Esophagus squamous epithelium (tissue), 5 donors: ENCODE measurements at places on chromosomes 3 and 15.

DNA sequence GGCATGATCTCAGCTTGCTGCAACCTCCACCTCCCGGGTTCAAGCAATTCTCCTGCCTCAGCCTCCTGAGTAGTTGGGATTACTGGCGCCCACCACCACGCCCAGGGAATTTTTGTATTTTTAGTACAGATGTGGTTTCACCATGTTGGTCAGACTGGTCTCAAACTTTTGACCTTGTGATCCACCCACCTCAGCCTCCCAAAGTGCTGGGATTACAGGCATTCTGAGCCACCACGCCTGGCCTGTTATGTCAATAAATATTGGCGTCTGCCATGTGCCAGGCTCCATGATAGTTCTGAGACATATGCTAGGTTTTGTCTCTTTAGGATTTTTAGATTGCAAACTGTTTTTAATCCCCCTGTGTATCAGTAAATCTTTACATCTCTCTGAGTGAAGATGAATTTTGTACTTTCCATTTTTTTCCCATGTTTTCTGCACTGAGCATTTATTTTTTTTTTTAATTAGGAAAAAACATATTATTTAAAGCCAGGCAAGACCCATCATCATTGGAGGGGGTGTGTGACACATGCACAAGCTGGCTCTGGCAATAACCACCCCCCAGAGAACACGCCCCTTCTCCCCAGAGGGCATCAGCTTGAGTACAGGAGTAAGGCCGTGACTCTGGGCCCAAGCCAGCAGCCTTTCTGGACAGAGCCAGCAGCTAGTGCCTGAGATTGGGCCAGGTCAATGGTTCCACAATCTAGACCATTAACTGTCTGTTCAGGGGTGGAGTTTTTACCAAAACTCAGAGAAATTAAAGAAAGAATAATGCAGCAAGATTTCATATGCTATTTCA, 51.0 kb upstream of the ATP1B3 start:
- no peak for DNase-seq

DNA sequence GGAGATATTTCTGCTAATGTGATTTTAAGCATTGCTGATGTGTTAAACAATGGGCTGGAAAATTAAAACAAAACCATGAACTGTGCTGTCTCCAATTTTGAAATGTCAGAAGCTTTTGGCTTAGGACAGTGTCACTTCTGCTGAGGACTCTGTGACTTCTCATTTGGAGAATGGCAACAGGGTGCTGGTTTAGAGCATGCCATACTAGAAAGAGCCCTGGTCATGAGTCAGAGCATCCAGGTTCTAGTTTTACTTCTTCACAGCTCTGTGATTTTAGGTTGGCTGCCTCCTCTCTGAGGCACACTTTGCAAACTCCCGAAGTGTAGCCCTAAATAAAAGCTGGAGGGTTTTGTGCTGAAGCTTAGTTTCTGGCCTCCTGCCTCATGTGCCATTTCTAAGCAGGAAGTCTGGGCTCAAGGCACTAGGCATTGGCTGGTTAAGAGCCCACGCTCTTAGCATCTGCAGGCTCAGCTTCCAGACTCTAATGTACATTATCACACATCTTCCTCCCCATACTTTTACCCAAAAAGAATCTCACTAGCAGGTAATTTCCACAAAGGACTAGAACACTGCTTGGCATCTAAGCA, 193.8 kb downstream of the CNTN3 start:
- no peak for DNase-seq

- no peak for DNase-seq
Observed at GRCh38 chr3:99499235-99500158, 138.9 kb upstream of the COL8A1 start.

DNA sequence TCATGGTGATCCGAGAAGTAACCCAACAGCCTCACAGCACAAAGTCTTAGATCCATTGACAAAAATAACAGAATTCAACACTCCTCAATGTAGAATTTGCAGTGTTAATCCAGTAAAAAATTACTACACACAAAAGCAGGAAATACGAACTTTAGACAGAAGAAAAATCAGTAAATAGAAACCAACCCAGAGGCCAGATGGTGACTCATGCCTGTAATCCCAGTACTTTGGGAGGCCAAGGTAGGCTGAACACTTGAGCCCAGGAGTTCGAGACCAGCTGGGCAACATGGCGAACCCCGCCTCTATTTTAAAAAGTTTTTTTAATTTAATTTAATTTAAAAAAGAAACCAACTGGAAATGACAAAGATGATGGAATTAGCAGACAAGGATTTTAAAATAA, 36.1 kb downstream of the SELENOT start:
- DNase-seq: no peak

DNA sequence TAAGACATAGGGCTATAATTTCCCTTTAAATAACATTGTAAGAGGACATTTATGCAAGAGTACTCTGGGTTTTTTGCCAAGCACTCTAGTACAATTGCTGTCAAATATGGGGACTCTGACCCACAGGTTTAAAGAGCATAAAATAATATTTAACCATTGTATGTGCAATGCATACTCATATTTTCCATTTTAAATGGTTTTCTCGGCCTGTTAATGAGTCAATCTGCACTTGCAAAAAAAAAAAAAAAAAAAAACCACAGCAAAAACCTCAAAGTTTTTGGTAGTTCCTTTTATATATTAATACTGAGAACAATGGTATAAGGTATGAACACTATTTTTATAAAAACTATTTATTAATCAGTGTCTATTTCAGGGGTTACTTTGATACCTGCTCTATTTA, 304.0 kb upstream of the CBLB start:
- DNase-seq: no peak
